SHP77 treated with DMSO at 0.1 percent for 48 hours (cell line): ENCODE measurements at places on chromosomes 16 and 17.
A peak's percentile ranks its signal among the peaks of the same experiment; 100 is the strongest.

DNA sequence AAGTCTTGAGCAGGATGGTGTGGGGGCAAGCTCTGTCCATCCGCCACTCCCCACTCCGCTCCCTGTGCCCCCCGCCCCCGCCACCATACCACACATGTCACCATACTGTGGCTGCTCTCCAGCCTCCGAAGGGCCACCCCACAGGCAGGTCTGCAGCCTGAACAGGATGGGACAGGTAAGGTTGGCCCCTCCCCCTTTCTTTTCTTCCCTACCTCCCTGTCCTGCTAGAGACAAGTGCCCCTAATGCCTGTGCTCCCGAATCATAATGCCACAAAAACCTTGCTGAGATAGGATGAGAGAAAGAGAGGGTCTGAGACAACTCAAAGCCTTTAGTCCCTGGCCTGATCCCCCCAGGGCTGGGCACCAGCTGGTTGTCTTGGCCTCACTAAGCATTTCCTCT is 84.7 kb downstream of the SDK2 start:
- DNase-seq = no peak

DNA sequence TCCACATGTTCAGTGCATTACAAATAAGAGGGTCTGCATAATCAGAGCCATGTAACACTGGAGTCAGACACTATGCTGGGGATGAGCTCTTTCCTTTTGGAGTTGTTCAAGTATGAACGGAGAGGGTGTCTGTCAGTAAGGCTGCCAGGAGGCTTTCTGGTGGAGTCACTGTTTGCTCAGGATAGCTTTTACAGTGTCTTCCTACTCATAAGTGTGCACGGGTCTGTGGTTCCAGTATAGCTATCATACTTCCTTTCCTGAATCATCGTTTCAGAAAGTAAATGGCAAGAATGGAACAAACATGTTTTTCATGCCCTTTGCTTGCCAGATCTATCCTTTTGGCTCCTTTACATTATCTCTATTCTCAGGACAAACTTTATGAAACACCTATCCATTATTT is 152.7 kb upstream of the CDH11 start:
- no peak for DNase-seq

GRCh38 chr17:64938925-64939474 is 19.7 kb upstream of the LRRC37A3 start:
- DNase-seq = no peak

GRCh38 chr16:61413021-61413420 is 623.2 kb downstream of the CDH8 start:
- DNase-seq = no peak

DNA sequence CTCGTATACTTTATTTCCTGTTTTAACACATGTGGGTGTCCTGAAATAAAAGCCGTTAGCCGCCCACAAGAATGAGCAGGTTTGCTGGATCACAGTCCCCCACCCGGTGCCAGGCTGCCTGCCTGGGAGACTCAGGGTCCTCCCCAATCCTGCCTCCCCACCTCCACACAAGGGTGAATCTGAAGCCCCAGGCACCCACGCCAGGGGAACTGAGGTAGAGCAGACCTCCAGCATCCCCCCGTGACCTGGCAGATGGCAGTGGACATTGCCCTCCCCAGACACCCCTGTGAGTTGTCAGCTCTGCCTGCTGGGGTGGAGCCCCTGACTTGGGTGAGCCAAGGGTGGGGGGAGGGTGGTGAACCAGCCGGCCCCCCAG is 114.8 kb downstream of the METRNL start:
- DNase-seq = no peak

DNA sequence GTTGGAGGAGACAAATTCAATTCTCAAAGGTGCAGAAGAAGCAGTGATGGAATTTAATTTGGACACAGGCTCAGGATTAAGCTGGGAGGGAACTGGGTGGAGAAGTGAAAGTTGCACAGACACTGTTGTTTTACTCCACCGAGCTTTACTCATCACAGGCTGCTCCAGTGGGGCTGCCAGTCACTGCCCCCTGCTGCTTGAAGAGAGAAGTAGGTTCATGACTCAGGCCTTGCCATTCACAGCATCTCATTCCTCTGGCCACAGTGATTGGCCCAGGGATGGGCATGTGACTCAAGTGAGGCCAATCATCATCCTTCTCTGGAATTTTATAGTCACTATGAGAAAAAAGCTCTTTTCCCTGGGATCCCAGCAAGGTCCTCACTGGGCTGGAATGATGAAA is 11.8 kb downstream of the GNAO1 start:
- no peak for DNase-seq

- no peak for DNase-seq
Measured at GRCh38 chr16:75227361-75228142, 8.8 kb downstream of the CTRB1 start.

GRCh38 chr17:21373696-21374440 is 2.3 kb upstream of the KCNJ12 start:
- DNase-seq = no peak

DNA sequence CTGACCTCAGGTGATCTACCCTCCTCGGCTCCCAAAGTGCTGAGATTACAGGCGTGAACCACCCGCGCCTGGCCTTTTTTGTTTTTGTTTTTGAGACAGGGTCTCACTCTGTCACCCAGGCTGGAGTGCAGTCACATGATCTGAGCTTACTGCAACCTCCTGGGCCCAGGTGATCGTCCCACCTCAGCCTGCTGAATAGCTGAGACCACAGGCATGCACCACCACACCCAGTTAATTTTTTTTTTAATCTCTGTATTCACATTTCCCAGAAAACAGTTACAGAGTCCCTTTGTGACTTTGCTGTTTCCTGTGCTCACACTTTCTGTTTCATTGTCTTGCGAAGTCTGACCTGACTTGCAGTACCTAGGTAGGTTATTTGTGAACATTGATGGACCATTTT is 2.7 kb downstream of the CLUAP1 start:
- DNase-seq = no peak

DNA sequence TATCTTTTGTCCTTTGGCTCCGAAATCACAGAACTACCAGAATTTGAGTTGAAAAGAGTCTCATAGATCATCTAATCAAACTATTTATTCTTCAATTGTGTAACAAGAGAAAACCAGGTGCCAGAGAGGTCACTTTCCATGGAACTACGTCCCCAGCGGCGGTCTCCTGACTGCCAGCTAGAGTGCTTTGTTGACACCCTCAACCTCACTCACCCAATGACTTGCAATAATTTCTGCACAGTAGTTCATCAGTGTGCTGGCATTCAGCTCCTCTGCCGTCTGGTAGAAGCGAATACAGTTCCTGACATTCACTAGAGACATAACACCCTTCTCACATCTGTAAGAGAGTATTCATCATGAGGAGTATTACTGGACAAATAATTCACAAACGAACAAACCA is 54.2 kb downstream of the ANKFY1 start:
- no peak for DNase-seq

GRCh38 chr17:33983824-33984574 is 271.1 kb upstream of the CCL2 start:
- DNase-seq = no peak

- no peak for DNase-seq
Measured at GRCh38 chr17:1624650-1625049, 4.0 kb downstream of the SLC43A2 start.

GRCh38 chr17:13477180-13477611 is 124.5 kb downstream of the HS3ST3A1 start:
- DNase-seq = no peak

GRCh38 chr16:363110-363765 is 7.1 kb downstream of the MRPL28 start:
- DNase-seq = no peak

DNA sequence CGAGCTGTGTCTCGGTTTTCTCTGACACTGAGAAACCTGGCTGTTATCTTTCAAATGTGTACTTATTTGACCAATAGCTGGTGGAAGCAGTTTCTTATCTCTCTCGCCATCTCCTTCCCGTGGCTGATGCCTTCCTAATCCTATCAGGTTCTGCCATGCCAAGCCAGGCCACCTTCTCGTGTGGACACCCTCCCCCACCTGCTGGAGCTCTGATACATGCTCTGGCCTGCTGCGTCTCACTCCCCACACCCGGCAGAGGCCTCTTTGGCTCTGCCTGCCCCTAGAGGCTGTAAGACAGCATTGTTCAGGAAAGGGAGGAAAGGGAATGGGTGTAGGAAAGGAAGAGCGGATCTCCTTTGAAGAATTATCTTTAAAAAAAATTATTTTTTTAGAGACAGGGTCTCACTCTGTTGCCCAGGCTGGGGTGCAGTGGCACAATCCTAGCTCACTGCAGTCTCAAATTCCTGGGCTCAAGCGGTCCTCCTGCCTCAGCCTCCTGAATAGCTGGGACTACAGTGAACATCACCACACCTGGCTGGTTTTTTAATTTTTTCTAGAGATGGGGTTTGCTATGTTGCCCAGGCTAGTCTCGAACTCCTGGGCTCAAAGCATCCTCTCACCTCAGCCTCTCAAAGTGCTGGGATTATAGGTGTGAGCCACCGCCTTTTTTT is 7.5 kb upstream of the ARMC5 start:
- DNase-seq = peak; percentile 61

DNA sequence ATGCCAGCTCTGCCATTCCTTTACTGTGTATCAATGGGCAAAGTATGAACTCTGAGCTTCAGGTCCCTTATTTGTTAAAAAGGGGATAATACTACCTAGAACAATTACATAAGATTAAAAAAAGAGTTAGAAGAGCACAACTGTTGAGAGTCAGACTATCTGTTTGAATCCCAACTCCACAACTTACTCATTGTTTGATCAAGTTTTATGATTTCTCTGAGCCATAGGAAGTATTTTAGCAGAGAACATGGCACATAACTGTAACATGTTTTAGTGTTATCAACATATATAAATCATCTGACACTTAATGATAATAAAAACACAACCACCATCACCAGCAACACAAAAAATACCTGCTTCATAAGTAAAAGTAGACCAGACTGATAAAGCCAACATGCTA is 421.3 kb downstream of the ZFHX3 start:
- DNase-seq = no peak

DNA sequence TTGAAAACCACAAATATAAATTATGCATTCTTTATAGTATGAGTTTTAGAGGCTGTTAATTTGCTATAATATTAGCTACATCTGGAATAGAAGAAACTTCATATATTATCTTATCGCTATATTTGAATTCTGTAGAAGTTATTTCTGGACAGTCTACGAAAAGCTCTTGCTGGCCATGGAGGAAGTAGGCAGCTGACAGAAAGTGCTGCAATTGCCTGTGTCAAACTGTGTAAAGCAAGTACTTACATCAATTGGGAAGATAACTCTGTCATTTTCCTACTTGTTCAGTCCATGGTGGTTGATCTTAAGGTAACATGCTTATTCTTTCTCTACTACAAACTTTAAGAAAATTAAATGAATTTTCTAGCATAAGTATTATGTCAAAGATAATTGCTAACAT is 96.8 kb downstream of the OMG start:
- no peak for DNase-seq

- DNase-seq = no peak
Measured at GRCh38 chr17:73203135-73203787, 10.4 kb downstream of the COG1 start.

GRCh38 chr16:58111302-58111627 is 17.9 kb downstream of the CFAP20 start:
- no peak for DNase-seq

DNA sequence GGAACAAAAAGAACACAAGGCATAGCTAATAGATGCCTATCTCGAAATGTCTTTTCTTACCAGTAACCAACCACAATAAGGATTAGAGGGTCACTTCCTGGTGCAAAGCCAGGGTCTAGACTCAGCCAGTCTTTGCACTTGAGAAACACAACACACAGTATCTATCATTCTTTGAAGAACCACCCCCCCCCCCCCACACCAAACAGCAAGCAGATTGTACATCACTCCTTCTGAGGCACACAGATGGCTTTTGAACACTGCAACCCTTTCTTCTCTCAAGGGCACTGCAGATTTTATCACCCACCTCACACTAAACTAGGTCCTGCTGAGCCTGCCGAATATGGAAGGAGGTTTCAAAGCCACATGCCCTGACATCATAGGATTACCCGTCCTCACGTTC is 145.6 kb downstream of the AATF start:
- DNase-seq = no peak

GRCh38 chr17:64001091-64001579 is 3.0 kb downstream of the PRR29 start:
- DNase-seq = no peak

- DNase-seq = no peak
Measured at GRCh38 chr17:21474815-21475214, 98.7 kb downstream of the KCNJ12 start.

DNA sequence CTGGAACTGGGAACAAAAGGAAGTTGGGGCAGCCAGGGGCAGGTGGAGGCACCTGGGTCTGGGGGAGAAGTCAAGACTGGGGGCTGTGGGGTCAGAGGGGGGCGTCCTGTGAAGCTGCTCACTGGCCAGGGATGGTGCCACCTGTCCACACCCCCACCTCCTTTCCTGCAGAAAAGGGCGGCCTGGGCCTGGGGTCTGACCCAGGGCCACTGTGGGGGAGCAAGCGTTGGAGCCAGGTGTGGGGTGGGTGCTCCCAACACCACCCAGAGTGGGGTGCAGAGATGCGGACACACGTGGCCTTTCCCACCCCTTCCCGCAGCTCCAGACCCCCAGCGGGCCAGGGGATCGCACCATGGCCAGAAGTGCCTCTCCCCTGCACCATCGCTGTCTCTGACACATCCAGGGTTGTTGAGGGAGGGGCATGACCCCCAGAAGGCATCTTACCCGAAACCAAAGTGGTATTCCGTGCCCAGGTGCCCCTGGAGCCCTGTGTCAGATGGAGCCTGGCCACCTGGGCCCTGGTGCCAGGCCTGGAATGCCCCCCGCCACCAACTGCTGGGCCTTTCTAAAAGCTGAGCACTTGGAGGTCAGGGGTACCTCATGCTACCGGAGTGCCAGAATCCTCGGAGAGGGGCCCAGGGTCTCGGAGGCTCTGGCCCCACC is 2.6 kb upstream of the SLC16A3 start:
- no peak for DNase-seq

GRCh38 chr17:61755078-61755477 is 108.2 kb downstream of the BRIP1 start:
- DNase-seq = no peak

- no peak for DNase-seq
Measured at GRCh38 chr16:86286991-86287663, 223.2 kb upstream of the FOXF1 start.

DNA sequence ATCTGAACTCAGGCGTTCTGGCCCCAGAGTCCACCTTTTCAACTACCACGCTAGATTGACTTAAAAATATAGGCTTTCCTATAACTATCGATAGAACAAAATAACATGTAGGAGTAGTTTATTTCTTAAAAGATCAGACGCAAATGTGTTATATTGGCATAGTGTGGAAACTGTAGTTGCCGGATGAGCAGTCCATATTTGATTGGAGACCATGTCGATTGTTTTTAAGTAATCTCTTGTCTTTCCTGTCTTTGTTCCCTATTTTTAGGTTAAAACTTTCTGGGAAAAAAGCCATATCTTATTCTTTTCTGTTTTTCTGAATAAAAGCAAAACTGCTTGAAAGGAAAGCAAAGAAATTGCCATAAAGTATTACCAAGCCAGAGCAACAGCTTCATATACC is 53.1 kb downstream of the GAN start:
- DNase-seq = no peak

DNA sequence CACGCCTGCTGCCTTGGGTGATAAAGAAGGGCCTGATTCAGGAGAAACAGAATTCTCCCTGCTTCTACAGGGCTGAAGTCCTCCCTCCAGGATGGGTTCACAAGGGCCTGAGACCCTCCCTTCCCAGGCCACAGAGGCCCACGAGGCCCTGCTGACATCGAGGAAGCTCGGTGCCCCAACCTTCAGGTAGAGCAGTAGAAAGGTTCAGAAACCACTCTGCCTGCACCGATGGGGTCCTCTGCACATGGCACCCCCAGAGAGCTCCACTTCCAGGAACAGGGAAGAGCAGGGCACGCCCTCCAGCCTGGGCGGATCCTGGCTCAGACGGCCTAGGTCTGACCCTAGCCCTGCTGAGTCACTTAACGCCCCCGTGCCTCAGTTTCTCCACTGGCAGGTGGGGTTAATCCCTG is 773 bp downstream of the CENPX start:
- no peak for DNase-seq
